ENCODE measurements at places on chromosomes 6 and 20.

DNA sequence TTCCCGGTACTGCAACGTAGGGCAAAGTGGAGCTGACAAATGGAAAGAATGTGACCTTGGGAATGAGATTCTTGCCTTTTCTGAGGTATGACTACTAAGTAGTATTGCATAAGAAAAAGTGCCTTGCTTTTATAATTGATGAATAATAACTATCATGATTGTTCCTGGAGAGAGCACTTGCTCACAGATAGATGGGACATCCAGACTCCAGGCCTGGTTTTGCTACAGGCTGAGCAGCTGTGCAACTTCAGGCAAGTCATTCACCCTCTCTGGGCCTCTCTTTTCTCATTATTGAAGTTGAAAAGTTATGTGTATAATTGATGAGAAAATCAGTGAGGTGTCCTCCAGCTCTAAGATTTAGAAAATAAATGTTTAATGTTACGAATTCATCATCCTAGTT, 53.6 kb upstream of the MBOAT1 start:
- DNase-seq: no peak

DNA sequence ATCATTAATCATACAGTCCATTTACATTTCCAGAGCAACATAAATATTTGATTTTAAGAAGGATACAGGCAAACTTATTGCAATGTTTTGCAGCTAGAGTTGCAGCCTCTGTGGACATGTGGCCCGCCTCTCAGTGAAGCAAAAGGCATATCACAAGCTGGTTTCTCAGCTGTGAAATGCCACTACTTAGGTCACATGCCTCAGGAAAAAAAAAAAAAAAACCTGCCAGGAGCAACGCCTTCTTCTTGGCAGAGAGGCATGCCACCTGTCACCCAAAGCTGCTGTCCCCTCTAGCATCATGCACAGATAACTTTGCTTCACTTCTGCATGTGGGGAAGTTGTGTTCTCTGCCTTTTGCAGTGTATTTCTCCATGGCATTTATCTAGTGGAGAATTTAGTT, 18.5 kb downstream of the GRM1 start:
- DNase-seq: no peak

DNA sequence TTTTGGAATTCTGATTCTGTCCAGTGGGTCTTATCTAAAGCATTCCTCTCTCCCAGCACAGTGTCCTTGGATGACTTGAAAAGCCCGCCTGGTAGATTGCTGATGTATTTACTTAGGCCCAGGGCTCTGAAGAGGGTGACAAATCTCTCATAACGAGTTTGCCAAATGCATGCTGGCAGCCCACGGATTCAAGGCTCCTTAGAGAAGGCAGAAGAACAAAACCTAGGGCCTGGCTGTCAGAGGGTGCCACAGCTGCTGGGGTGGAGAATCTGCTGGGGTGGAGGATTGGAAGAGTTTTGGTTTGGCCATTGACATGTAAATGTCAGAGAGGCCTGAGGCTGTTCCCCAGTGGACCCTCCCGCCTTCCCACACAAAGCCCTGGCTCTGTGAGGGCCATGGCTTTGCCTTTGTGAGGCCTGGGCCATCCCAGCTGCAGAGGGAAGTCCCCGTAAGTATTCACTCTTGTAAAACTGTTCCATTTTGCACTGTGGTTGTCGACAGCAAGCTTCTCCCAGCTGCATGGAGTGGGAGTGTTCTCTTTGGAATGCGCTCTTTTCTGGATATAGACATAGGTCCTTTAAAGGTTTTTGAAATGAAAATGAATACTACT, 50.3 kb downstream of the ANKRD6 start:
- DNase-seq: no peak

GRCh38 chr6:111367393-111368088, 115.5 kb downstream of the REV3L start:
- DNase-seq: no peak

DNA sequence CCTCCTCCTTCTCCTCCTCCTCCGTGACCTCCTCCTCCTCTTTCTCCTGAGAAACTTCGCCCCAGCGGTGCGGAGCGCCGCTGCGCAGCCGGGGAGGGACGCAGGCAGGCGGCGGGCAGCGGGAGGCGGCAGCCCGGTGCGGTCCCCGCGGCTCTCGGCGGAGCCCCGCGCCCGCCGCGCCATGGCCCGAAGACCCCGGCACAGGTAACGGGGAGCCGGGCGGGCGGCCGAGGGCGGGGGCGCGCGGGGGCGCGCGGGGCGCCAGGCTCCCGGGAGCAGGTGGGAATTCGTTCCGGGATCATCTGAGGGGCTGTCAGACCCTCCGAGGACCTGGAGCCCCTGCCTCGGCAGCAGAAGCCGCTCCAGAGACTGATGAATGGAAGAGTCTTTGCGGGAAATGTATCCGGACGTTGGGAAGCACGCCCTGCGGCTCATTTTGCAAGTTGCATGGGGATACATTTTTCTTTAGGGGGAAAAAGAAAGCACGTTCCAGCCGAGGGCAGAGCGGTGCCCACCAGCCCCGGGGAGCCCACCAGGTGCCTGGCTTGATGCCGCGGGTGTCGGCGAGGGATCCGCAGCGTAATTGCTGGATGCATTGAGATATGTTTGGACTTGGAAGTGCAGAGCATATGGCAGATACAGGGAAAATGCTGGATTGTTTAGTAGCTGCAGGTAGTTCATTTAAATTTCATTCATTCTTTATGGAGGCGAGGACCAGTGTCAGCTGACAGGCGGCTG, 394 bp downstream of the MYB start:
- no peak for DNase-seq

DNA sequence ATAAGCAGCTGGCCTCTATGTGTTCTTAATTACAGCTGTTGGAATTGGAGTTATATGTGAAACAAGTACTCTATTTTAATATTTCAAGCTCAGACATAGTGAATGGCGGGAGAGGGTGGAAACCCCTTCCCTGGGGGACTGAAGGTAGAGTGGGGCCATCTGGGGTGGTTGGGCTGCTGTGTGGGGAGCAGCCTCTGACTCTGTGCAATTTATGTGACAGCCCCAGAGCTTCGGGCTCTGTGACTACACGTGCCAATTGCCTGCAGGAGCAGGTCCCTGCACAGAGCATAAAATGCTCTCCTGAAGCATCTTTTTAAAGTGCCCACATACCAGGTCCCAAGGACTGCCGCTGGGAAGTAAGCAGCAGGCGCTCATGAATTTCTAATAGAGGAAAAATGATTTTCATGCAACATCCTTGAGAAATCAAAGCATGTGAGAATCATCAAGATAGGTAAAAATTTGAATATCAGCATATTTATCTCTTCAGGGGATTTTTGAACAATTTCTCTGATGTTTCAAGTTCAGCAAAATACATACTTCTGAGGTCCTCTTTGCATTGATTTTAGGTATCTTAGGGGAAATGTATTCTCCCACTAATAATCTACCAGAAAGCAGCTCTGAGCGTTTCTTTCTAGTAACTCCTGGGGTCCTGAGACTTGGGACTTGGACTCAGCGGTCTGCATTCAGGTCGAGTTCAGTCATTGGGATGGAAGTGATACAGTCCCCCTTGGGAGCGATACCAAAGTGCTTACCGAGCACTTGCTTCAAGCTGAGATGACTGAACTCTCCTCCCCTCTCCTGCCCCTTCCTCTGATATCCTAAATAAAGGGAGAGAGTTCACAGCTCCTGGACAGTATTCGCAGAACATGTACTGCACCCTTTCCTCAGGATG, 40.0 kb downstream of the ALDH8A1 start:
- no peak for DNase-seq

DNA sequence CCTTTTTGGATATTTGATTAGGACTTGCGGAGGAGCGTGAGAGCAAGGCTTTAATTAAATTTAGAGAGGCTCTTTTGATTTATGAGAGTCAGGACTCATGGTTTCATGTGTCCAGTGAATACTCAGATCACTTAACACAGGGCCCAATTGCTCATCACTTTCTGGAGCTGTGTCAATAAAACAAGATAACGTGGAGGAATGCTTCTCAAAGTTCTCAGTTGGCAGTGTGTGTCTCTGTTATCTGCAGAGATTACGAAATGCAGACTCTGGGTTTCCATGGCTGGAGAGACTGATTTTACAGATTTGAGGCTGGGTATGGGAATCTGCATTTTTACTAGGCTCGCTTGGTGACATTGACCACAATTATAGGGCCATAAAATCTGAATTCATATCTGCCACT, 335.8 kb upstream of the FLRT3 start:
- no peak for DNase-seq

DNA sequence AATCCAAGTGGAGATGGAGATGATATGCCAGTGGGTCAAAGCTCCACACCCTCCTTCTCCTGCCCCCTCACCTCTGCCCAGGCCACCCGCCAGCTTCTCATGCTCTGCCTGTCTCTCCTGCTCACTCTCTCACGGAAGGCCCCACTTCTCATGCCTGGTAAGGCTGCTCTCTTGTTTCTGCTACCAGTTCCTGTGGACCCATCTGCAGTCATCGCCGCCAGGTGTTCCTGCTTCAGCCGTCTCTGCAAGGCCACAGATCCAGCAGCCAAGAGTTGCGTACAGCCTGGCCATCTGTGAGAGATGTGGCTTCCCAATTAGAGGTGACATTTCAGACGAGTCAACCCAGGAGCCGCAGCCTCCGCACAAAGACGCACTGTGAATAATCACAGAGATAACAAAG, 40.8 kb upstream of the NXT1 start:
- no peak for DNase-seq

- no peak for DNase-seq
Observed at GRCh38 chr20:3400260-3401155, 7.0 kb downstream of the DNAAF9 start.

DNA sequence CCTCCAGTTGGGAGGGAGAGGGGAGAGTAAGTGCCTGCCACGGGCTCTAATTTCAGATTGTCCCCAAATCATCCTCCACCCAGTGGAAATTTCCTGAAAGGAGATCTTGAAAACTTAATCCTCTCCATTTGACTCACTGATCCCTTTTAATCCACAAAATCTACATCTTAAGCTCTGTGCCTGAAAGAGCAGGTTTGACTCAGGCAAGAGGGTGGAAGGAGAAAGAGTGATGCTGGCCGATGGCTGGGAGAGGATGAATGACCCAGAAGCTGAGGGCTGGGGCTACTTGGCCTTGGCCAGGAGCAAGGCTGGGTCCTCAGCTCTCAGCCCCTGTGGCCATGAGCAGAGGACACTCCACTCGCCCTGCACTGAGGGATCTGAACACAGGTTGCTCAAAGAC, 8.1 kb downstream of the BPIFA2 start:
- DNase-seq: no peak

DNA sequence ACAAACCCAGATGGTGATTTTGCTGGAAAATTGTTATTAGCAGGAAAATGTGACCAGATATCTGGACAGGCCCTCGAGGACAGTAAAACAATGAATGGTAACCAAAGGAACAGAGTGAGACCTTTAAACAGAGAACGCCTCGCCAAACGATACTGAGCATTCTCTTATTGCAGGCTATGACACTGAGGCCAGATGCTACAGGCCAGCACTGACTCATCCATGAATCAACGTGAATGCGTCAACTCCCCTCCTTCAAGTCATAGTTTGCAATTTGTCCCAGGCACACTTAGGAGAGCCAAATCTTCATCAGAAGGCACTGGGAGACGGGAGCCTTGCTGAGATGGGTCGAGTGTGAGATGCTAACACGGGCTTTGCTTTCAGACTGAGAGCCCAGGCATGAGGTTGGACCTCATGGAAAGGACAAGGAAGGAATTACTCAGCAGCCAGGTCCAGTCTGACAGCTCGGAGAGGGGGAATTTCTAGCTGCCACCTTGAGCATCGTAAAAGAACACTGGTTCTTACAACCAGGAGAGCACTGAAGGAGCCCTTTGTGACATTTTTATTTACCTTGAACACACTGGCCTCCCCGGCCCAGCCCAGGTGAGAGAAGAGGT, 60.7 kb downstream of the BMP7 start:
- no peak for DNase-seq

GRCh38 chr6:9409126-9409525, 973.8 kb upstream of the SLC35B3 start:
- no peak for DNase-seq

DNA sequence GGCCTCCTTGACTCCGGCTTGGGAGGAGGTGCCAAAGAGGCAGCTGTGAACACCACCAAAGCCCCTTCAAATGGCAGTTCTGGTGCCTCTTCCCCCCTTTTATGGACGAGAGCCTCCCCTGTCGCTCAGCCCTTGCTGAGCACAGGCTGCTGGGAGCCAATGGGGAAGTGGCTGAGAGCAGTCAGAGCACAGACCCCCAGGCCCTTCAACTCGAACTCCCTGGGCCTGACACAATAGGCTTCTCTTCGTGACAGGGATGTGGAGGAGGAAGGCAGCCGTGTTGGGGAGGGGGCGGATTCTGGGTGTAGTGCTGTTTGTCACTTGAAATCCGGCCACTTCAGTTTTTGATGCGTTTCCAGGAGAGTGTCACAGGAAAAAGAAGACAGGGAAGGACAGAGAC, at the start of gene PDYN:
PDYN (minus strand) TSS at position 73 of the 400 bp plus-strand sequence. CDS start 10,974 bp downstream, outside the sequence.
- DNase-seq: peak; percentile 10

DNA sequence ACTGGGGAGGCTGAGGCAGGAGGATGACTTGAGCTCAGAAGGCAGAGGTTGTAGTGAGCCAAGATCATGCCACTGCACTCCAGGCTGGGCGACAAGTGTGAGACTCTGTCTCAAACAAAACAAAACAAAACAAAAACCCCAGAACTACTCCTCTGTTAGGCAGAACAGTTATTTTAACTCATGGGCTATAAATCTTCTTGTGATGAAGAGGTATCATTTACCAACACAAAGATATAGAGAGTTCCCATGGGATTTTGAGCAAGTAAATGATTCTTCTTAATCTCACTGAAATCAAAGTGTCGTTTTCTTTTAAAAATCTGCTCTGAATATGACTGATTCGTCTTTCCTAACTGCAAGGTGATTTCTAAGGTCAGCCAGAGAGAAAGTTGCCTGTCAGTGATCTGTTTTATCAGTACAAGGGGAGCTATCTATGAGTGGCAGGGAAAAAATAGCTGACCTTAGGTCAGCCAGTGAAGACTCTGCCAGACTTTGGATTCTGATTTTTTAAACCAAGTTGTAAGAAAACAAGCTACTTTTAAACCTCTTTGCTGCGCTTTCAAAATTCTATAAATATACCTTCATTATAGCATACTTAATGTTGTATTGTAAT, 3.8 kb upstream of the DSP start:
- DNase-seq: no peak

GRCh38 chr6:121559611-121560269, 124.3 kb downstream of the GJA1 start:
- no peak for DNase-seq

- DNase-seq: no peak
Observed at GRCh38 chr6:145139140-145139850, 596.0 kb downstream of the EPM2A start.

DNA sequence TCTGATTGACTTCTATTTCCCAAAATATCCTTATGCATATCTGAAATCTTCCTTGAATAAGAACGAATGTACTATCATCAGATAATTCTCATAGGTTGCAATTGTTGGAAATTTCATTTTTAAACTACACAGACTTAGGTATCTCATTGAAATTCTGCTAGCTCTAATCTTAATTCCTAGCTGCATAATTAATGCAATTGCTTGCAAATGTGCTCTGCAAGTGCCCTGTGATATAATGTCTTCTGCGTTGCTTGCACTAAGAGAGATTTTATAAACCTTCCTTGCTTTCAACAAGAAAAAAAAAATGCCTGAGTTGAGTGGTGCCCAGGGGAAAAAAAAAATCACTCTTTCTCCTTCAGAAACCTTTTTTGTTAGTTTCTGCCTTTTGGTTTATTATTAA, 354.9 kb downstream of the TFAP2A start:
- no peak for DNase-seq
